Left forelimb (tissue), 1 donor: ENCODE measurements at places on chromosomes 16 and 17.

DNA sequence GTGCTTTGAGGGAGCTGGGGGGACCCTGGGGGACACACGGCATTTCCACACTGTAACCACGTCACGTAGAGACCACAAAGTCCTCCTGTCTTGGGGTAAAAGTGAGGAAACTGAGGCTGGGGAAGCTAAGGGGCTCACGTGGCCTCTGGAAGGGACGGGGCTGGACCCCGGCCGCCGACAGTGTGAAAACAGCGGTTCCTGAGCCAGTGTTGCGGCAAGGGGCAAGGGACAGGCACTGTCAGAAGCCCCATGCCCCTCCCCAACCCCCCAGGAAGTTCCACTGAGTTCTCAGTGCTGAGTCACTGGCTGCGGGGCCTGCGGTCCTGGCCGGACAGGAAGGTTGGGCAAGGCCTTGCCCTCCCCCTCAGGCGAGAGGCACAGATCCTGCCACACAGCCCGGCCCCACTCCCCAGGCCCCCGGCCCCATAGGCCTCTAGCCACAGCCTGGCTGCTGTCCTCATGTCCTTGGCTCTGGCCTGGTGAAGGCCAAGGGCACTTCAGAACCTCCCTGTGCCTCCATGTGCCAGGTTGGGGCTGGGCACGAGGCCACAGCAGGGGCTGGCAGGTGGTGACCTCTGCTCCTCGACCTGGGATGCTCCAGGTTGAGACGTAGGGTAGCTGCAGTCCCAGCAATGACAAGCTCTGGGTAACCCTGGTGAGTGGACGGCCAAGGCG lies 5.0 kb upstream of the CCDC57 start:
- no peak for DNase-seq

DNA sequence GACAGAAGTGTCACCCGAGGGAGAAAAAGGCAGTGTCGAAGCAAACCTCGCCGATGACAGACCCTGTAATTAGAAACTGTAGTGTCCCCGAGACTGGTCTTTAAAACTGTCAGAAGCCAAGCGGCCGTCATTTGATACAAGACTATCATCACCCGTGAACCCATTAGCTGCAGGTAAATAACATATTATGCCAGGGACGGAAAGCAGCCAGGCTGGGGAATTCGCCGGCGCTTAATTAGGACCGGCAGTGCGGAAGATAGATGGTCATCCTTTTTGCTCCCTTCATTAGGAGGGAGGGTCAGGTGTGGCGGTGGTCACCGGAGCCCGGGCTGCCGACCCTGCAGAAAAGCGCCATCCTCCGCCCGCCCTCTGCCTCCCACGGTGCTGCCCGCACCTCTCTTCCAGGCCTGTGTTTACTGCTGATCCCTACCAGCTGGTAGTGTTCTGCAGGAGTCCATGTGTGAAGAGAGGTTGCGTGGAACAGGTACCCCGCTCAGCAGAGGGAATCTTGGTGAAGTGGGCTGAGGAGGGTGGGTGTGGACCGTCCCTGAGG lies 109.4 kb upstream of the GSE1 start:
- no peak for DNase-seq

DNA sequence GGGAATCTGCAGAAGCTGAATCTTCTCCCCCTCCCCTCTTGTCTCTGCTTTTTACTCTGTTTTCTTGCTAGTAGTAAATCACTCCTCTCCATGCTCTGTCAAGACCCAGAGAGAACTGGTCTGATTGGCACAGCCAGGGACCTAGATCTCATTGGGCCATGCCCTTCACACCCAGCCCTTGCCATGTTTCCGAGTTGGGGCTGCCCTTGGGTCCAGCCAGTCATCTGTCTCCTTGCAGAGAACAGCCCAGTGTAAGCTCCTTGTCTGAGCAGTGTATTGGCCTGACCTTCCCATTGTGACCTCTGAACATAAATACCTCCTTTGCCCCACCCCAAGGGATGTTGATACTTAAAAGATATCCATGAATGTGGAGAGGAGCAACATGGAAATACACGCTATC lies 3.9 kb downstream of the MMP15 start:
- DNase-seq, result no peak

DNA sequence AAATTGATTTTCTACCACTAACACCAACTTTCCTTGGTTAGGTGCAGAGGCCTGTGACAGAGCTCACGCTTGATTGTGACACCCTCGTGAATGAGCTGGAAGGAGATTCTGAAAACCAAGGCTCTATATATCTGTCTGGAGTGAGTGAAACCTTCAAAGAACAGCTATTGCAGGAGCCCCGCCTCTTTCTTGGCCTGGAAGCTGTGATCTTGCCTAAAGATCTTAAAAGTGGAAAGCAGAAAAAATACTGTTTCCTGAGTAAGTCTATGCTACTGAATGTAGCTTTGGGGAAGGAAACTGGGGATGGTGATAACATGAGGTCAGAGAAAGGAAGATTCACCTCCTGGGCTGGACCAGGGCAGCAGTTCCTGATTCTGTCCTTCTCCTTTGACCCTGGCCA lies 38.3 kb downstream of the REXO5 start:
- DNase-seq, result no peak

- DNase-seq, result peak; percentile 54
Observed at GRCh38 chr17:7081341-7082062, 1.5 kb upstream of the CLEC10A start.

DNA sequence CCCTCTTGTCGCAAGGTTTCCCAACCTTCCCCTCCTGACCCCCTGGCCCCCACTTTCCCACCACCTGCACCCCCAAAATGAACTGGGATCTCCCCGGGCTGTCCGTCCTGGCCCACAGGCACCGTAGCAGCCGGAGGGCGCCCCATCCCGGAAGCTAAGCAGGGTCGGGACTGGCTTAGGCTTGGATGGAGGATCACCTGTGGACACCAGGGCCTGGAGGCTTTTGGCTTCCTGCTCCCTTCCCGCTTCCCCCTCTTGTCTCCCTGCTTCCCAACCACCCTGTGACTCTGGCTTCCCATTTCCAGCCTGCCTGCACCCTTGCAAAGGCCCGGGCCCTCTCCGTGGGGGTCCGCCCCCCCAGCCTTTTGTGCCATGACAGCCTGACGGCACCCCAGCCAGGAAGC lies 2291.3 kb downstream of the TP53TG3F start:
- no peak for DNase-seq

DNA sequence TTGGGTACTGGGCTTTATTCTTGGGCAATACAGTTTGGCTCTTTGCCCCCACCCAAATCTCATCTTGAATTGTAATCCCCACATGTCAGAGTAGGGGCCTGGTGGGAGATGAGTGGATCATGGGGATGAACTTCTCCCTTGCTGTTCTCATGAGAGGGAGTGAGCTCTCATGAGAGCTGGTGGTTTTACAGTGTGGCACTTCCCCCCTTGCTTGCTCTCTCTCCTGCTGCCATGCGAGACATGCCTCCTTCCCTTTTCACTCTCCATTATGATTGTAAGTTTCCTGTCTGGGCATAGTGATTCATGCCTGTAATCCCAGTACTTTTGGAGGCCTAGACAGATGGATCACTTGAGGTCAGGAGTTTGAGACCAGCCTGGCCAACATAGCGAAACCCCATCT lies 18.1 kb upstream of the CNEP1R1 start:
- DNase-seq, result no peak

- no peak for DNase-seq
Observed at GRCh38 chr17:20009302-20010098, at the start of gene SPECC1. Gene SPECC1 (plus strand): TSS chr17:20009359. CDS start chr17:20096652, 87,293 bp downstream.

DNA sequence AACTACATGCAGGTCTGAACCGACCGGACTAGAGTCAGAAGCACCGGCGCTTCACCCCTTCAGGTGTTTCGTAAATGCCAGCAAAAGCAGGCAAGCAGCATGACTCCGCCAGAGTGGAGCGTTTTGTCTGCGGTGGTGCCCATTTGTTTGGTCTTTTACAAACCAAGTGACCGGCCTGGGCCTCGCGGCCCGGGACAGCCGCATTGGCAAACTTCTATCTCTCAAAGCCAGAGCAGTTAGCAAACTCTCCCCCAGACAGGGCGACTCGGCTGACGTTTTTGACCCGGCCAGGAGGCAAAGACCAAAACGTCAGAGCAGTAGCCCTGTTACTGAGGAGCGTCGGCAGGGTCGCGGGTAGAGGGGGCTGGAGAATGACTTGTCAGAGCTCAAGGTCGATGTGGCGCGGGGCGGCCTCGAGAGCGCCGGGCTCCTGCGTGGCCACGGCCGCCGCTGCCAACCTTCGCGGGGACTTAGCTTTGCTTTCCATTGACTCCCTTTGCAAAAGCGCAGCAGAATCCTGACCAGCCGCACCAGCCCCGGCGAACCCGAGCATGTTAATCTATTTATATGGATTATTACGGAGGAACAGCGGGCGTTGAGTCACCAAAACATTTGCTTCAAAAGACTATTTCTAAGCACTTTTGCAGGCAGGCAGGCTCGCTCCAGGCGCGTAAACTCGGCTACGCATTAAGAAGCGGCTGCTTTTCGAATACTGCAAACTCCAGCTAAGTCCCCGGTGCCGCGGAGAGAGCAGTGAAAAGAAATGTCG lies 763 bp upstream of the SOX9 start:
- DNase-seq, result no peak
